Right lung (tissue), 10 donors: ENCODE measurements at places on chromosomes 1 and 21.

- no peak for DNase-seq
Observed at GRCh38 chr1:155202198-155202597, 5.5 kb downstream of the THBS3 start.

DNA sequence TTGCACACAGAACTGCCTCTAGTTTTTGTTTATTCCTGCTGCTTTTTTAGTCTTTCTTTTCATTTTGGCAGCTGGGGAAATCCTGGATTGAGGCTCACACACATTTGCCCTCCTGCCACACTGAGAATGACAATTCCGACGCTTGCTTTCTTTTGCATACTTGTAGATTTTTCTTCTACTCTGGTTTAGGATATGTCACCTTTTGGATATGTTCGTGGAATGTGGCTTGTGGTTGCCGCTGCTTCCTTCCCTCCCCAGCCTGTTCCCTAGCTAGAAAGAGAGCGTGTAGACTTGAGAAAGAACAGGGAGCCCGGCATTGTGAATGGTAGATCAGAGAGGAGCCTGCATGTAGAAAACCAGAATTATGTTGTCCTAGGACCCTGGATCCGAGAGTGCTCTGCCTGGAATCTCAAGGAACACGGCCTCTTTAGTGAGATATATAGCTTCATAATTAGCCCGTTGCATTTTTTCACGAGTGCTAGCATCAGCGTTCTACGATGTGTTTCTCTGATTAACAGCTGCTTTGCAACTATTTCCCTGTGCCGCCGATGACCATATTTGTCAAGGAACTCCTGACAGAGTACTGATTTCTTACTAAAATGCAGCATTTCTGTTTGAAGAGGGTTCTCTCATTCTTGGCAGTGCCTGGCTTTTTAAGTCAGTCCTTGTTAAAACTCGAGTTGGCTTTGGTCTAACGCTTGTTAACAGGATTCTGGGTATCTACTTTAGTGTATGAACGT lies 56.2 kb downstream of the PEX14 start:
- no peak for DNase-seq

- no peak for DNase-seq
Observed at GRCh38 chr1:29860056-29860455, 623.7 kb downstream of the PTPRU start.

DNA sequence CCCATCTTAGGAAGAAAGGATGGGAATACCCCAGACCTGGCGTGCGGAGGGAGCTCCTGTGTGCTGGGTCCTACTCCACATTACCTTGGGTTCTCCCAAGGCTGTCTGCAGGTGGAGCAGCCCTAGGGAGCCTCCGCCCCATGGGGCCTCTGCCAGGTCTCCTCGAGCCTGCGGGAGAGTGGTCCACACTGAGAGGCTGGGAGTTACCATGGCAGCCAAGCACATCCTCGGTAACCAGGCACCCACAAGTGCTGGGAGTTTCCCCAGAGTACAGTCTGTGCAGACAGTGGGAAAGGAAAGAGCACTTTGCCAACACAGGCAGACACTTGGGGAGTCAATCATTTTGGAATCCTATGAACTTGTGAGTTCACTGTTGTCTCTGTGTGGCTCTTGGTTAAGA lies 249.4 kb downstream of the DYRK1A start:
- DNase-seq, result no peak

DNA sequence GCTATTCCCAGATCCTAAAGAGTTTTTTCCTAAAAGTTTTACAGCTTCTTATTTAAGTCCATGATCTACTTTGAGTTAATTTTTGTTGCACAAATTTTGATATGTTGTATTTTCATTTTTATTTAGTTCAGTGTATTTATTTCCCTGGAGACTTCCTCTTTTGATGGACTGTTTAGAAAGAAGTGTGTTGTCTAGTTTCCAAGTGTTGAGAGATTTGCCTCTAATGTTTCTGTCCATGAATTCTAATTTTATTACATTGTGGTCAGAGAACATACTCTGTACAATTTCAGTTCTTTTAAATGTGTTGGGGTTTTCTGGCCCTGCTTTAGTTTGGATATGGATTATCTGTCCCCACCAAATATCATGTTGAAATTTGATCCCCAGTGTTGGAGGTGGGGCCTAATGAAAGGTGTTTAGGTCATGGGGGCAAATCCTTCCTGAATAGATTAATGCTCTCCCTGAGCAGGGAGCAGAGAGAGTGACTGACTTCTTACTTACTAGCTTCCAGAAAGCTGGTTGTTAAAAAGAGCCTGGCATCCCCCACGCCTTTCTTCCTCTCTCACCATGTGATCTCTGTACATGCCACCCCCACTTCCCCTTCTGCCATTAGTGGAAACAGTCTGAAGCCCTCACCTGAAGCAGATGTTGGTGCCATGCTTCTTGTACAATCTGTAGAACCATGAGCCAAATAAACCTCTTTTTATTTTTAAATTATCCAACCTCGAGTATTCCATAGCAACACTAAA lies 4.6 kb downstream of the CHD1L start:
- no peak for DNase-seq

DNA sequence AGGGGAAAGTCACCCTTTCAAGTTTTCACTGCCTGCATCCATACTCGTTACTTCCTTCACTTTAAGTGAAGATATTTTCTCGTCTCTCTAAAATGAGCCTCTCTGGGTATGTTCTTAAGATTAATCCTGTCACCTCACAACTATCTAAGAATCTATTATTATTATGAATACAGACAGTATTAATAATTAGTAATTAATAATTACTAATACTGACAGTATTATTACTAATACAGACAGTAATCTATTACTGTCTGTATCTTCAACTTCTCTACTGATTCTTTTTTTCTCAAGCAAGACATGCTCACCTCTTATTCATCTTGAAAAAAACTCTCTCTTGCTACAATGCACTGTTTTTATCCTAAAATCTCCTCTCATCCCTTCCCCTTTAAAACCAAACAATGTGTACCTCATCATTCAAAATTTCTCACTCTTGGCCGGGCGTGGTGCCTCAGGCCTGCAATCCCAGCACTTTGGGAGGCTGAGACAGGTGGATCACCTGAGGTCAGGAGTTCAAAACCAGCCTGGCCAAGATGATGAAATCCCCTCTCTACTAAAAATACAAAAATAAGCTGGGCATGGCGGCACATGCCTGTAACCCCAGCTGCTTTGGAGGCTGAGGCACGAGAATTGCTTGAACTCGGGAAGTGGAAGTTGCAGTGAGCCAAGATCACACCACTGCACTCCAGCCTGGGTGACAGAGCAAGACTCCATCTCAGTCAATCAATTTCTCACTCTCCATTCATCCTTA lies 7.8 kb downstream of the NRDC start:
- no peak for DNase-seq

GRCh38 chr1:185271921-185272320 lies 45.1 kb downstream of the IVNS1ABP start:
- DNase-seq, result no peak

- DNase-seq, result no peak
Observed at GRCh38 chr1:99917214-99917613, 52.6 kb upstream of the SLC35A3 start.

DNA sequence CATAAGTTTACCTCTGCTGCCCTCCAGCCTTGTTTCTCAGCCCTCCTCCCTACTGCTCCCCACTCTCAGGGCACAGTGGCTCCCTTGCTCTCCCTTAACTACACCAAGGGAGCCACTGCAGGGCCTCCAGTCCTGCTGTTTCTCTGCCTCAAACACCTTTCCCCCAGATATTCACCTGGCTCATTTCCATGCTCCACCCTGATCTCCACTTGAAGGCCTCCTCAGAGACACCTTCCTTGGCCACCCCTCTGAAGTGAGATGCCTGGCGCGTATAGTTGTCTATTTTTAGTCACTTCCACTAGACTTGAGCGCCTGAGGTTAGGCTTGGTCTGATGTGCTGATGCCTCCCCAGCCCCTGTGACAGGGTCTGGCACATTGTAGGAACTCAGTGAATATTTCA lies 34.9 kb downstream of the SEC16B start:
- DNase-seq, result no peak

- DNase-seq, result no peak
Observed at GRCh38 chr1:65477414-65478378, 57.2 kb downstream of the LEPR start.

DNA sequence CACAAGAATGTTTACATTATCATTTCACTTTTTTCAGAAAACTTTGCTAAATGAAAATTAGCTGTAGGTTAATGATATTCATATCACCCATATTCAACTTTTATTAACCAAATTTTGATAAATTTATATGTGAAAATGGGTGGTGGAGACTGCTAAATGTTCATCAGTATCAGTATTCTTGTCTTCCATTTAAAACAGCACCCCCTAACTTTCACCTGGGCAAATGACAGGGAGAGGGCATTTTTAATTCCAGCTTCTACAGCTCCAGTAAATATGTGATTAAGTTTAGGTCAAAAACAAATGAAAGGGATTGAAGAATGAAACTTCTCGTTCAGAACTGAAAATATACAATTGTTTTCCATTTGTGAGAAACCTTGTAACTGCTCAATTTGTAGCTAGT lies 722.2 kb downstream of the KCNT2 start:
- no peak for DNase-seq

DNA sequence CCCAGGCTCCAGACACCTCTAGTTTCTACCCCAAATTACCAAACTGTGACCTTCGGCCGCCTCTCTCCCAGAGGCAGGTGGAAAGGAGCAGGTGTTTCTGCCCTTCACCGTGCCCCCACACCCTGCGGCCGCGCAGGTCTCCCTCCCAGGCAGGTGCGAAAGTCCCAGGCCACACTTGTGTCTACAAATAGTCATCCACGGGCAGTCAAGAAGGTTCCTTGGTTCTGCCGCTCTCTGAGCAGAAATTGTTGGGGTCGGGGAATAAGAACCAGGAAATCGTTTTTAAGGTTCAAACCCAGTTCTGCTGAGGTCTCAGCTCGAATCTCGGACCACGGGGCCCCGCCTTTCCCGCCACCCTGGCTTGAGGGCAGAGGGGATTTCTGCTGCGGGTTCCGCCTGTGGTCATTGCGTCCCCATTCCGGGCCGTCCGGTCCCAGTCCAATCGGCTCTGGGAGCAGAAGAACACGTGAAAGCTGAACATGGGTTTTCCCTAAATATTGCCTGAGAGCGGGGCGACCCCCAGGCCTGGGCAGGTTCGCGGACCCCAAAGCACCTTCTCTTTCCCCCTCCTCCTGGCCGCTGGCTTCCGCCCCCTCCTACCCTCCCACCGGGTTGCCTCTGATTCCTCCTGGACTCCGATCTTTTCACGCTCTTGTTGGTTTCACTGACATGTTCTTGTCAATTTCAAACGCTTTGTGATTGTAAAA lies 1.2 kb upstream of the ATF3 start:
- no peak for DNase-seq

DNA sequence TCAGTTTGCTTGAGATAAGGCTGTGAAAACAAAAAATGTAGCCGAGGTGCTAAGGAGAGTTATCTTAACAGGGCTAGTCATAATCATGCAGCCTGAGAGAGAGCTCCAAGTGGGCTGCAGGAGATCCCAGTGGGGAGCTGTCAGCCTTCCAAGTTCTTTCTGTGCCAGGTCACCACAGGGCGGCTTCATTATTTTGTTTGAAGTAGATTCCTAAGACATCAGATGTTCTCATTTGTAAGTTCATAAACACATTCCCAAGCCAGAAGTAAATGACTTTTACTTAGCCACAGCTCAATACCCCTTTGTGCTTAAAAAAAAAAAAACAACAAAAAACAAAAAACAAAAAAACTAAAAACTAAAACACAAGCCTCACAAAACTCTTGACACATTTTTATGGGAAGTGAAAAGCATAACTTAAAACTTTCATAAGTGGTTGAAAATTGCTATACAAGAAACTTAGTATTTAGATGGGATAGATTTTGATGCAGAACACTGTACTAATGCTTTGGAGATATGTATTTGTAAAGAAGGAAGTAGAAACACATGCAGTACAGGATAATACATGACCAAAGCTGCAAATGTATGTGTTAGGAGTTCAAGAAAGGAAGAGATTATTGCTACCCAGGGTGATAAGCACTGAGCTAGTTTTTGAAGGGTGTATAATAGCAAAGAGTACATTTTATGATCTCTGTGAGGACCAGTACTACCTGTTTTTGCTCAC lies 8.6 kb downstream of the CDC14A start:
- DNase-seq, result no peak
